ENCODE measurements at places on chromosomes 4 and X.

- DNase-seq = peak; percentile 4
Measured at GRCh38 chr4:63563288-63564014, 845.8 kb downstream of the TECRL start.

DNA sequence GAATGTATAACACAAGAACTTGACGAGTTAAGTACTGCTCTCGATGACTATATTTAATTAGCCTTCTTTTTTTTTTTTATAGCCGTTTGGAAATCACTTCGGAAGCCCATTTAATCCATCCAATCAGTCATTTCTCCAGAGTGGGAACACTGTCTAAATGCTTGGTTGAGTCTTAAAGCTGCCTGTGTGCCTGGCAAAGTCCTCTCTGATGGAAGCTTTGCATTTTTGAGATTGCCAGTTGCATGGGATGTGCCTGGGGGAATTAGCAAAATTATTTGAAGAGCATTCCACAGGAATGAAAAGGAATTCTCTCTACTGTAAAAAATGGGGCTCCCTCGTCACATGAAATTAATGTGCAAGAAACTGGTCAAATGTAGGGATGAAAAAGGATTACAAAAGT, 398.8 kb upstream of the RPS6KA3 start:
- no peak for DNase-seq

DNA sequence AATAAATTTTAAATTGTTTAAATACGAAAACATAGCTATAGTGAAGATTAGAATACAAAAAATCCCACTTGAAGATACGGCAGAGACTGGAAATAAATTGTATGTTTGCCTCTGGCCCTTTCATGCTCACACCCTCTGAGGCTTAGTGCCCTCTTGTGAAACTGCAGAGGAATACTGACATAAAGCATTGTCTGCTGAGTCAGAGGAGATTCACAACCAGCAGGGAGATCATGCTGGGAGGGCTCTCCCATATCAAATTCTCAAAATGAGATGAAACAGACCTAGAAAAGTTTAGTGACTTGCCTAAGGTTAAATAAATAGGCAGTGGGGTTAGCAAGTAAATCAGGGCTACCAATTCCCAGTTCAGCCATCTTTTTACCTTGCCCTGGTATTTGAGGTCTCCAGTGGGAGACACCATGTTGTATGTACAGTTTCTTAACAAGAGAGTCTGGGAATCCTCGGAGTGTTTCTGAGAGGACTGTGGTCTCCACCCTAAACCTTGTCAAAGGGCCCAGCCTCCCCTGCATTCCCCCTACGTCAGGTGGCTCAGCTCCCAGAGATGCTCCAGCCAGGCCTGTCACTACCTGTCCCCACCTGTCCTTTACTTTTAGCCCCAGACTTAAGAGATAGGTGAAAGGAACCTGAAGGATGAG, 581.4 kb upstream of the DIPK2B start:
- peak; percentile 27 for DNase-seq

DNA sequence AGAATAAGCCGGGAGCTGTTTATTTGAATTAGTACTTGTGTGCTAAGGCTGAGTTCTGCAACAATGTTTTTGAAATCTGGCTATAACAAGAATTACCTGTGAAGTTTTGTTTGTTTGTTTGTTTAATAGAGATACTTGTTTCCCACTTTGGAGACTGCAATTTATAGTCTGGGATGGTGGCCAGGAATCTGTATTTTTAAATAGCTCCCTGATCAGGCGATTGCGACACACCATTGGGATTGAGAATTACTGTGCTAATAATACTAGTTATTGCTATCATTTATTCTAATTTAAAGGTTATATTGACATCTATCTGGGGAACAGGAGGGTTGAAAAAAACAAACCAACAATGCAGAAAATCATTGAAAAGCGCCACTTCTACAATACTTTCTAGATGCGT, 951.6 kb upstream of the TENM3 start:
- DNase-seq = no peak

GRCh38 chr4:87153078-87153870, 67.1 kb downstream of the KLHL8 start:
- DNase-seq = no peak
